RKO (cell line): ENCODE measurements at places on chromosomes 1 and 21.

DNA sequence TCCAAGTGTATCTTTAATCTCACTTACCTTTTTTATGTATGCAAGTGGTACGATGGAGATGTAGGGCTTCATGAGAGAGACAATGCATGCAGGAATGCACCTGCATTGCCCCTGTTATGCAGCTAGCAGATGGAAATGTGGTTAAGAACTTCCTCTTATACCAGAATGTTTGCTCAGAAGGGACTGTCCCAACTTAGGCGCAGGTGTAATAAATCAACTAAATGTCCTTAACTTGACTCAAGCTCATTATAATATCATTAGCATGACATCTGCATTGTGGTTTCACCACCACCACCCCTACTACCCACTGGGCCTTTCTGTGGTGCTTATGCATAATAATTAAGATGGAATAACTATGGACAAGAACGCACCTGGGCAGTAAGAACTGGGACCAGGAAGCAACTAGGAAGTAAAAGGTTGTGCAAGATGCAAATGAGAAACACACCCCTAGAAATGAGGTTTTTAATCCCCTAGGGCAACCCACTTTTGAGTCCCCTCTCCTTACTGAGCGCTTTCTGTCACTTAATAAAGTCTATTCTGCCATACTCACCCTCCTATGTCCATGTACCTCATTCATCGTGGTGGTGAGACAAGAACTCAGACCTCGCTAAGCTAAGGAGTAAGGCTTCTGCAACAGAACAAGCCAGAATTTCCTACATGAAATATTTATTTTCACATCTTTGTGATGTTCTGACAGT lies 1103.3 kb upstream of the B3GALT2 start:
- DNase-seq, result no peak

GRCh38 chr1:7642781-7643529 lies 128.1 kb upstream of the VAMP3 start:
- DNase-seq, result no peak

DNA sequence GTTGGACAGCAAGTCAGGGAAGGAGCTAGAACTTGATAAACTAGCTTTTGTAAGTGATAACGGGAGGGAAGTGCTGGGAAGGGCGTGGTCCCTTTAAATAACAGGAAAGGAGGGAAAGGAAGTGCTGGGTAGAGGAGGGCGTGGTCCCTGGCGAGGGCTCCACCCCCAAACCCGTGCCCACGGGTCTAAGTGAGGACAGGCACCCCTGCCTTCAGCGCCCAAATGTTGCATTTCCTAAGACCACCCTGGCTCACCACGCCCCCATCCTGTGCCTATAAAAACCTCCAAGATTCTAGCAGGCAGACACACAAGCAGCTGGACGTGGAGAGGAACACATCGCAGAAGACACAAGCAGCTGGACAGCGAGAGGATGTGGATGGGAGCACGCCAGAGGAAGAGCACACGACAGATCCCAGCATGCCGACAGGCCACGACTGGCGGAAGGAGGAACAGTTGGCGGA lies 58.5 kb downstream of the PALMD start:
- no peak for DNase-seq

DNA sequence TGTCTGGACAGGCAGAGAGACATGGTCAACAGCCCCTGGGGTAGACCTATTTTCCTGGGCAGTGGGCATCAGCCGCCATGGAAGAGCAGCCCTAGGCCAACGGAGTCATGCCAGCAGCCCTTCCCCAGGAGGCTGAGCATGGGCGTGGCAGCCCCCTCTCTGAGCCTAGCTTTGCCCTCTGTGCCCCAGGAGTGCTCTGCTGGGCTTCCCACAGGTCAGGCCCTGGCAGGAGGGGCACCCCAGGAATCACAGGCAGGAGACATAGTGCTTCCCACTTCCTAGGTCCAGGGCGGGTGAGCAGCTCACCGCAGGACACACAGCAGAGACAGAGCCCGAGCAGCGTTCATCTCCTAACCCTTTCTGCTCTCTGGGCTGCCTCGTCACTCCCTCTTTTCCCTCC lies 132.8 kb downstream of the GLIS1 start:
- no peak for DNase-seq

- no peak for DNase-seq
These were observed at the start of gene IL23R for GRCh38 chr1:67166196-67166595. Gene IL23R (plus strand): TSS chr1:67166454. CDS start chr1:67168121, 1,667 bp downstream.

DNA sequence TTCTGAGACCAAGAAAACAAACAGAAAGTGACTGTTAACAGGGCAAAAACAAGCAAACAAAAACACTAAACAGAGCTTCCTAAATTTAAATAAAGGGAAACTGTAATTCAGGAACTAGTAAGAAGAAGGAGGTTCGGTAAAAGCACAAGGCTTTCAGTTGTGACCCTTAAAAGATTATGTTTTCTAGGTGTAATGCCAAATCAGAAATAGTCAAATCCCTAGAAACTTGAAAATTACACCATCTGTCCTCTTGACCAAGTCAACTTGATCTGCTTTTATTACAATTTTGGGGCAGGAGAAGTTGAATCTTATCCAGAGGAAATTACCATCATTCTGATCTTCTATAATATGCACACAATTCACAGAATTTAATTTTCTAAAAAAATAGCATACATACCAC lies 754.0 kb upstream of the ADGRL4 start:
- DNase-seq, result no peak

- no peak for DNase-seq
These were observed 10.1 kb downstream of the SFT2D2 start for GRCh38 chr1:168235937-168236336.

GRCh38 chr1:53620061-53620855 lies 118.7 kb downstream of the GLIS1 start:
- peak; percentile 9 for DNase-seq

DNA sequence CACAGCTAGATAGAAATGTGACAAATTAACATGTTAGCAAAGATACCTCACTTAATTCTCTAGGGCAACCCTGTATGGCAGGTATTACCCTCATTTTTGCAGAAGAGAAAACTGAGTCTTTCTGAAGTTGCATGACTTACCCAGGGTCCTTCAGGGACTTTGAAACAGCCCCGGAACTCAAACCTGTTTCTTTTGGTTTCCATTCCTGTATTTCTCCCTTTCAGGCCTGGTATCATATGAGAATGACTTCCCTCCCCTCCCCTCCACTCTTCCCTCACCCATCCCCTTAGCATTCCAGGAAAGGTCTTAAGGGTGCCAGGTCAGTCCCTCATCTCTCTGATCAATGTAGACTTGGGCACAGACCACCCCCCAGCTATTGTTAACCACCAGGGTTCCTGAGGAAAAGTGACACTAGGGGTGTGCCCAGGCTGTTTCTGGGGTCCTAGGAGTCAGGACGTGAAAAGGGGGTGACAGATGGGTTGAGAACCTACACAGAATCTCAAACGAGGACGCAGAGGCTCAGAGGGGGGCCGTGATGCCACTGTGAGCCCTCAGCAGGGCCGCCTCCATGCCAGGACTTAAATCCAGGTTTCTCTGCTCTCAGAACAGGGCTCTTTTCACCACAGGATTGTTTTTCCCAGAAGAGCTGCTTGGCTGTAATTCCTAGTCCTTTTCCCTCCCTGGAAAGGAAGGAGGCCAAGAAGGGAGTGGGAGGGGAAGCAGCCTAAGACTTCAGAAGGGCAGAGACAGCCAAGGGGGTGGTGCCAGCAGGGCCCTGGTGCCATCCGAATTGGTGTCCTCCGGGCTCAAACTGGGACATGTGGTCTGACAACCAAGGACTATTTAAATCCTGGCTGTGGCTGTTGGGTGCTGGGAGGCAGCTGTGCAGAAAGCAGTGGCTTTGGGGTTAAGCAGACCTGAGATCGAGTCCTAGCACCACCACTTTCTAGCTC lies 2.1 kb upstream of the WASF2 start:
- DNase-seq, result no peak

DNA sequence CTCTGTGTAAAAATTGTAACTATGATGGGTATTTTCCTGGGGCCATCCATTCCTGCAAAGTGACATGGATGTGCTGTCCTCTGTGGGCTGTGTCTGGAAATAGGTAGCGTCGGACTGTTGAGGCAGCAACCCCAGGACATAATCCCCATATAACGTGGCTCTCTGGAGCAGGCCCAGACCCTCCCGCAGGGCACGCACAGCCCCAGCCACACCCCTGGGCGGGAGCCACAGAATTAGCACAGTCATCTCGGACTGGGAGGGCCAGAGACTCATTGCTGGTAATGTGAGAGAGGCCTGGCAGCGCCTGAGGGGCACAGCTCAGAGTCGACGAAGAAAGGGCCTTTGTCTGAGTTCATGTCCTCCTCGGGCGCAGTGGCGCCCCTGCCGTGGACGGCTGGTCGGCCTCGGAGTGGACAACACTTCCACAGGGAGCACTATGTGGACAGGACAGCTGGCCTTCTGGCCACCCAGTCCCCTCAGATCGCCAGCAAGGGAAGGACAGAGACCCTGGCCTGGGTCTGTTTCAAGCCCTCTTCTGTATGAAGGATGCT lies 20.1 kb downstream of the SIM2 start:
- no peak for DNase-seq

- peak; percentile 39 for DNase-seq
These were observed 312.3 kb upstream of the FAM78B start for GRCh38 chr1:166479052-166479631.

DNA sequence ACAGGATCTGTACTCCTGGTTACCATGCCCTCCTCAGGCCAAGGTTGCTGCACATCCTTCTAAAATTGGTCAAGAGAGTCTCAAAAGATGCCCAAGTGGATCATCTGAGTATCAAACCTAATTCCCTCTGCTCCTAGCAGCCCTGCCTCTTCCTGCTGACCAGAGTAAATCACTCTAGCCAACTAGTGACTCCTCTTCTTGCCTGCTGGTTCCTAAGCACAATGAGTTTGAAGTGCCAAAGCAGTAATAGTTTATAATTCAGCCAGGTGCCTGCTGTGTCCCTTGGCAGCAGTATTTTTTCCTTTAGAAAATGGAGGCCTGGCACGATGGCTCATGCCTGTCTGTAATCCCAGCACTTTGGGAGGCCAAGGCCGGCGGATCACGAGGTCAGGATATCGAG lies 137.9 kb upstream of the CAMK1G start:
- DNase-seq, result no peak

DNA sequence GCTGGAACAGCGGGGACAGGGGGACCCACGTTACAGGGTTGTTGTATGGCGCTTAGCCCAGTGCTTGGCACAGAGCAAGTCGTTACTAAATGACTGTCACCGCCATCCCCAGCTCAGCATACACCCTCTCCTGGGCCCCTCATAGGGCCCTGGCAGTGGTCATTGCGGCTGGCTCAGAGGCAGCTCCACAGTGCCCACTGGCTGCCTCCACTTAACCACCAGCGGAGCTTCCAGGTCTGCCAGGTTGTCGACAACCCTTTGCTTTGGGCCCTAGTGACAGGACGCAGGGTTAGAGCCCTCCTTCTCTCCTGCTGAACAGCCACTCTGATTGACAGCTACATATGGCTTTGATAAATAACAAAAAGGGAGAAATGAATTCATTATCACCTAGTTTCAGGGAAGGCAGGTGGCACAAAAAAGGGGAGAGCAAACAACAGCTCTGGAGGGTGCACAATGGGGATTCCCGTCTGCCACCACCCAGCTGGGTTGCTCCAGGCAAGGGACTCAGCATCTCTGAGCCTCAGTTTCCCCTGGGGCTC lies 4.8 kb downstream of the EFHD2 start:
- no peak for DNase-seq

DNA sequence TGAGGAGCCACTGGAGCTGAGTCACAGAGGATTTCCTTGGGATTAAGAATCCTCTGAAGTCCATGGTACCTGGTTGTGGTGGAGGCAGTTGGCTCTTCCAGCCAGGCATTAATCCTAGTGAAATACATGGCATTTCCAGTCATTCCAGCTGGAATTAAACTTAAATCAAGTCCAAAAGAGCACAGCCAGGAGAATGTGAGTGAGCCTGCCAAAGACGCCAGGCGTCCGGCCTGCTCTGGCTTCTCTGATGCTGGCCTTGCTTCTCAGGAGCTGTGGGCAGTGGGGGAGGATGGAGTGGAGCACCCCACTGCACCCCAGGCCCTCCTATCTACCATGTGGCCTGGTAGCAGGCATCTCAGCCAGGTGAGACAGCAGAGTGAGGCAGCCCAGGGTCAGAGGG lies 23.4 kb upstream of the TENT5C start:
- DNase-seq, result no peak

DNA sequence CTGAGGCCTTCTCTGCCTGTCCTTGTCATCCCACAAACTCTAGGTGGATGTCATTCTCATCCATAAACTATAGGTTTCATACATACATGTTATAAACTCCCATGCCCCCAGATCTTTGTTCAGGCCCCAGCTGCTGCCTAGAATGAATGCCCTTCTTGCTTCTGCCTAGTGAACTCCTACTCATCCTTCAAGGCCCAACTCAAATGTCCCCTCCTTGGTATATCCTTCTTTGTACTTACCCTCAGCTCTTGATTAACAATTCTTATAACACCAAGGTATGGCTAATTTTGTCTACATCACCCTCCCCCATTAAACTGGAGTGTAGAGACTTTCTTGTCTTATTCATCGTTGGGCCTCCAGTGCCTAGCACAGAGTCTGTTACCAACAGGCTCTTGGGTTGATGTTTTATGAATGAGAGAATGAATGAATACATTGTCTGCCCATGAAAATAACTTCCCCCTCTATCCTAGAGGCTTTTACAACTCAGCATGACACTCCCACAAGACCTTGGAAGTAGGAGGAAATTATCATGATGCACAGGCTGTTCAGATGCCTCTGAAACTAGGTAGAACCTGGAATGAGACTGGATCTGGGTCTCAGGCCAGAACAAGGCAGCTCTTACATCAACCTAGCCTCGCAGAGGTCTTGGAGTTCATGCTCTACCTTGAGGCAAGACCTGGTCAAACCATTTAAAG lies 26.9 kb downstream of the EPHB2 start:
- DNase-seq, result no peak

DNA sequence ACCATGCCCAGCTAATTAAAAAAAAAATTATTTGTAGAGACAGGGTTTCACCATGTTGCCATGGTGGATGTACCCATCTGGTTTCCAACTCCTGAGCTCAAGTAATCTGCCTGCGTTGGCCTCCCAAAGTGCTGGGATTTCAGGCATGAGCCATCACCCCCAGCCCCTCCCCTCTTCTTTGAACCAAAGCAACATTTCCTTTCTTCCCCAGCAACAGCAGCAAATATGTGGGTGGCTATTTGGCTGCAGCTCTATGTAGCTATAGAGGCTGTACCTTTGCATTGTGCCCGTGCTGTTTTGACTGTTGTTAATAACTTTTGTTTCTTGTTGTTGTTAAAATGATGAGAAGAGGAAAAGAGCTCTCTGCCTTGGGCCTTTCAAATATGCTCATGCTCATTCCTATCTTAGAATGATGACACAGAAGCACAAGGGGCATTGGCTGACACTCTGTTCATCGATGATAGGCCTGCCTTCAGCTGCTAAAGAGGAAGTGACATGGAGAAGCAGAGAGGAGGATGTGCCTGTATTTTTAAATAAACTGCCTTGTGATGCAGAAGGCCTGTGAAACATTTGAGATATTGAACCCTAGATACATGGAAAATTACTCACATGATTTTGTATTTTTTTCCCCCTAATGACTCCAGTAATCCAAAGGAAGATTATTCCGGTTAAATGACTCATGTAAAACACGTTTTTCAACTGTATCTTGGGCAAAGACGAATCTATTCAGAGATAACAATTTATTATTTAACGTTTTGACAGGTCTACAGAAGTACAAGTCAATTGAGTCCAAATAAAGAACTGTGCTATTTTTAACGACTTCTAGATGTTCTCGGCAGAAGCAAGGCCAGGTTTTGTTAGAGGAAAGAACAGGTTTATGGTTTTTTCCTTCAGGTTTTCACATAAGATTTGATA lies 20.5 kb upstream of the XPR1 start:
- DNase-seq, result no peak
